Hypothalamus (tissue), 51 donors: ENCODE measurements at places on chromosomes 6 and 20.

DNA sequence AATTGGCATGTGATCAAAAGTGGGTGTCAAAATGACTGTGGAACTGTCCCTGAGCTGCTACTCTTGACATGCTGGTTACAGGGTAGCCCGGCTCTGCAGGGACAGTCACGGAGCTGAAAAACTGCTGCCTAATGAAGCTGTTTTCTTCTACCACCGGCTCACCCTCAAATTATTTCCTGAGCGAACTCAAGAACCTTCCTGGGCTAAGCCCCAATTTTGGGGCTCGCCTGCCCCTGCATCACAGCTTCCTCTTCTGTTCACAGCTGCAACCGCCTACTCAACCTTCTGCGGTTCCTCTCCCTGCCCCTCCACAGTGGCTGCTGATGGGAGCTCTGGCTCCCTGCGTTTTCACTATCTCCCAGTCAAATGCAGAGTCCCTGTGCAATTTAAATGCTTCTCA, 110.8 kb upstream of the MLN start:
- DNase-seq = peak; percentile 10

- no peak for DNase-seq
Measured at GRCh38 chr6:105382958-105383357, 19.9 kb downstream of the PREP start.

- DNase-seq = no peak
Measured at GRCh38 chr6:26311012-26311384, 54.0 kb upstream of the BTN3A2 start.

GRCh38 chr6:5067305-5067704, 17.8 kb upstream of the PPP1R3G start:
- no peak for DNase-seq

- no peak for DNase-seq
Measured at GRCh38 chr6:45493761-45494160, 116.0 kb upstream of the SUPT3H start.

- no peak for DNase-seq
Measured at GRCh38 chr20:17990278-17990972, 21.6 kb downstream of the MGME1 start.

DNA sequence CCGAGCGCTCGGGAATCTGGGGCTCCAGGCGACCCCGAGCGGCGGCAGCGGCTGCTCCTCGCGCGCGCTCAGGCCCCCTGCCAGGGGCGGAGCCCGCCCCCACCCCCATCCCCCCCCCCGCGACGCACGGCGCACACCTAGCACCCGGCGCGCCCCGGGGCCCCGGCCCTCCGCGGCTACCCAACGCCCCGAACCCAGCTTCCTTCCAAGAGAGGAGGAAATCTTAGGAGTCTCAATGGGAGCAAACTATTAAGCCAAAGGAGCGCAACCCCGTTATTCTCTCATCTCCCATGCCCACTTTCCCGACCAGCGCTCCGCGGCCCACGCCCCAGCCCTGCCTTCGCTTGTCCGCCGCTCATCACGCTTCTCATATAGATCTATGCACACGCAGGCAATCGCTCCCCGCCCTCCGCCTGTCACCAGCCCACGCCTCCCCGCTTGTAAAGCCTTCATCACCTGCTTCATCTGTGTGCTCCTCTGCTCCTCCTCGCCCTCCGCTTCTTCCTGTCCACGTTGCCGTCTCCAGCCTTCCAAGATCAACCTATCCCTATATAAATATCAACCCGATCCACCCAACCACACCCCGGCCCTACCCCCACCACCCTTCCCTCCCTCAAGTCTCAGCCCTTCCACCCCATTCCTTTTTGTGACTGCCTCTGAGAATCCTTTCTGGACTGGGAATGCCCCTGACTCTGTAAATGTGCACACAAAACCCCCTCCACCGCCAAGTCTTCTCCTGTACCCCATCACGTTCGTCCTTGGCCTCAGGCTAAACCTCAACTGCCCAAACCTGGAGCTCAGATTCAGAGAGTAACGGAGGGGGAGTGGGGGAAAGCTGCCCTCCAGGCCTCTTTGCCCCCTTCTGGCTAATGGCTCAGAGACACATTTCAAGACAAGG, at the start of gene DLK2:
Gene DLK2, minus strand, starts transcription at position 18 of the 898 bp plus-strand sequence. CDS start 723 bp downstream, outside the sequence.
- DNase-seq = peak; percentile 10

- no peak for DNase-seq
Measured at GRCh38 chr6:4488389-4488788, 287.8 kb upstream of the CDYL start.

DNA sequence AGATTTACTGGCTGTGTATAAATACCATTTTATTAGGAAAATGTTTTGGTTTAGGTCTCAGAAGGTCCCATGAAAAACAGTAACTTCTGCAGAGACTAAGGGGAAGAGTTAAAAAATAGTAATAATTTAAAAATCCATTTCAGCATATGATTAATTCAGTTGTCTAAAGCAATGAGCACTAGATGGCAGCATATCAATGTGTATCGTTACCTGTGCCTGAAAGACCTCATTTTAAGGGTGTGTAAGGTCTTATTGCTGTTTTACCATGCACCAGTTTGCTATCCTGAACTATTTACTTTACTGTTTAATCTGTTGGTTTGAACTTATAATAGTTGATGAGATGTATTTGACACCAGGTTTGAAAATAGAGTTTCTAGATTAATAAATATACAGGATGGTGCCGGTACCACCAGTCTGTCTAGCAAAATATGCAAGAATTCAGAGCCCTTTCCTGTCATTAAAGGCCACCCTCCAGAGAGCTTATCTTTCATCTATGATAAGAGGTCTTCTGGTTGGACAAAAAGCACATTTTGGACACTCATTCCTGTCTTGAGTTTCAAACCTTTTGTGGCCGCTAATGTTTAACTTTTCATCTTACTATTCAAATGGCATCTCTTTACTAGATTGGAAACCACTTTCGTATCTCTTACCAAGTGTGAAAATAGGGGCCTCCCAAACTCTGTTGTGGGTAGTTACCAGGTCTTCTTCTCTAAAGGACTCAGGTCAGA, 8.9 kb upstream of the AHI1 start:
- no peak for DNase-seq

GRCh38 chr20:6767536-6768227, at the start of gene BMP2:
BMP2 (plus strand) TSS chr20:6767686; CDS start chr20:6770127, 2,441 bp downstream.
- DNase-seq = peak; percentile 24

- no peak for DNase-seq
Measured at GRCh38 chr6:19719691-19720128, 117.5 kb upstream of the ID4 start.

DNA sequence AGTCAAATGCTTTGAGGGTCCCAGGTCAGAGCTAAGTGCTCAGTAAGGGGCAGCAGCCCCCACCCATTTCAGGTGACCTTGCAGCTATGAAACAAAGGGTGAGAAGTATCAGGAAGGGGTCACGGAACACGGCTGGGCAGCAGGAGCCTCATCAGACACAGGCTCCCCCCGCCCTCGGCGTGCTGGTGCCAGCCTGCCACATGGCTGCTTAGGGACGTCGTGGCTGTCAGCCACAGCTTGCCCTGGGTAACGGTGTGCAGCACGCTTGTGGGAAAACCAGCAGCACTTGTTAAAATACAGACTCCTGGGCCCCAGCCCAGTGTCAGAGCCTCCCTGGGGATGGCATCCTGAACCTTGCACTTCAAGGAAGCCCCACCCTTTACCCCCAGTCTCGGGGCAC, 39.3 kb downstream of the SSR1 start:
- DNase-seq = no peak

DNA sequence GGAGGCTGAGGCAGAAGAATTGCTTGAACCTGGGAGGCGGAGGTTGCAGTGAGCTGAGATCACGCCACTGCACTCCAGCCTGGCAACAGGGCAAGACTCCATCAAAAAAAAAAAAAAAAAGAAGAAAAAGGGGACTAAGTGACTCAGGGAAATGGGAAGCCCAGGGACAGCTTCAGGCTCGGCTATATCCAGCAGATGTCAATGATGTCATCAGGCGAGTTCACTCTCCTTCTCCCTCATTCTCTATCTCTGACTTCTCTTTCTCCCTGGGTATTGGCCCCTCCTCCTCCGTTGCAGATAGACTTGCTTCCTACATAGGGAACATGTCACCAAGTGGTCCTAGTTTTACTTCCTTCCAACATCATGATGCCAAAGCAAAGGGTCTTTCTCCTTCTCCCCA, 316.8 kb downstream of the TFAP2C start:
- no peak for DNase-seq

DNA sequence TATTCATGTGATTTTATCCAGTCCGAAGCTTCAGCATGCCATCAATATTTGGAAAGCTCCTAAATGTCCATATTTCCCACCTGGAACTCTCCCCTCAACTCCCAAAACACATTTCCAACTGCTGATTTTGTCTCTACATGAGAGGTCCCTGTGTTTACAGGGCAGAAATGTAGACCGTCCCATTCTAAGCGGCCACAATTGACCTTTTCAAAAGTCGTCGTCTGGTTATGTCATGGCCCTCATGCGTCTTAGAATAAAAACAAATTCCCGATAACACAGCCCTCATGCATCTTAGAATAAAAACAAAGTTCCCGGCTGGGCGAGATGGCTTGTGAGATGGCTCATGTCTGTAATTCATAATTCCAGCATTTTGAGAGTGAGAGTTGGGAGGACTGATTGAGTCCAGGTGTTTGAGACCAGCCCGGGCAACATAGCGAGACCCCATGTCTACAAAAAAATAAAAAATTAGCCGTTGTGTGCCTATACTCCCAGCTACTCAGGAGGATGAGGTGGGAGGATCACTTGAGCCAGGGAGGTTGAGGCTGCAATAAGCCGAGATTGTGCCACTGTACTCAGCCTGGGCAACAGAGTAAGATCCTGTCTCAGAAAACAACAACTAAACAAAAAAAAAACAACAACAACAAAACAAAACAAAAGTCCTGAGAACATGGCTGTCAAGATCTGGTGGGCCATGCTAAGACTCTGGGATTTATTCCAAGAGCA, 6.4 kb upstream of the ZNF217 start:
- no peak for DNase-seq

GRCh38 chr20:37408302-37409193, 62.6 kb downstream of the SRC start:
- no peak for DNase-seq
